Substantia nigra (tissue), 51 donors: ENCODE measurements at places on chromosomes 3 and 15.

GRCh38 chr3:171415070-171415469, 45.1 kb downstream of the TNIK start:
- no peak for DNase-seq

GRCh38 chr3:22284559-22284958, 533.5 kb upstream of the ZNF385D start:
- no peak for DNase-seq

DNA sequence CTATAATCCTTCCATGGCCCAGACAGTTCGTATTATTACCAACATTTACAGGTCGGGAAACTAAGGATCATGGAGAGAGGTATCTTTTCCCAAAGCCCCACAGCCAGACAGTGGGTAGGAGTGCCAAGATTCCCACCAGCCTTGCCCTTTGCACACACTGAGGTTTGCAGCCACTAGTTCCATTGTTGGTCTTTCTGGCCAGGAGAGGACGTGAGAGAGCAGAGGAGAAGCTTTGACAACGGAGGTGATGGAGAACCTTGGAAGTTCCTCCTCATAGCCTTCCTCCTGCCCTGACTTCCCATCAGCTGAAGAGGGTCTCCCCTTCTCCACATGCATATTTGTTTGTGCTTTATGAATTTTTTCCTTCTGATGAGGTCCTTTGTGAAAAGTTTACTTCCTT, 50.5 kb upstream of the PLCL2 start:
- DNase-seq: no peak

GRCh38 chr3:159852821-159853505, 135.7 kb upstream of the IL12A start:
- no peak for DNase-seq
